ENCODE measurements at places on chromosomes 7 and 10.

DNA sequence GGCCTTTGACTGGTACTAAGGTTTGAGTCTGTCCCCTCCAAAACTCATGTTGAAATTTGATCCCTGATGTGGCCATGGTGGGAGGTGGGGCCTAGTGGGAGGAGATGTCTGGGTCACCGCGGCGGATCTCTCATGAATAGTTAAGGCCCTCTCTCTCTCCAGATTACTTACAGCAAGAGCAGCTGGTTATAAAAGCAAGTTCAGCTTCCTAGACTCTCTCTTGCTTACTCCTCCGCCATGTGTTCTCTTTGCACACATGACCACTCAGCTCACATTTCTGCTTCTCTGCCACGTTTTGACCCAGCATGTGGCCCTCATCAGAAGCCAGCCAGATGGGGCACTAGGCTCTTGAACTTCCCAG lies 29.9 kb upstream of the ZMIZ1 start:
- peak; percentile 74 for DNase-seq

DNA sequence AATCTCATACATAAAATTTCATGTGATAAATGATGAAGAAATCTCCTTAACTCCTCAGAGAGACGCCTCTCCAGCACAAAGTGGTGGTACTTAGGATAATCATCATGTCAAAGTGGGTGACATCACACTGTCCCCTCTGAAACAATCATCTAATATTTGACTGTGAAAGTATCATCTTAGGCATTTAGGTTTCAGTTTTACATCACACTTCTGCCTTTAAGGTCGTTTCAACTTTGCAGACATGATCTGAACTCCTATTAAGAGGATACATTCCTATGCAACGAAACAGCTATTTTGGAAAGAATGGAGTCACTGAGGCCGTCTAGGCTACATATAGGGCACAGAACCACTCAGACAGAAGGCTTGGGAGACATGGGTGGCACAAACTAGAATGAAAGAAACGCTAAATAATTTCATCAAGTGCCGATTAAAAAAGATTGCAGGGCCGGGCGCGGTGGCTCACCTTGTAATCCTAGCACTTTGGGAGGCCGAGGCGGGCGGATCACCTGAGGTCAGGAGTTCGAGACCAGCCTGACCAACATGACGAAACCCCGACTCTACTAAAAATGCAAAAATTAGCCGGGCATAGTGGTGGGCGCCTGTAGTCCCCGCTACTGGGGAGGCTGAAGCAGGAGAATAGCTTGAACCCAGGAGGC lies 2.0 kb downstream of the VOPP1 start:
- no peak for DNase-seq

DNA sequence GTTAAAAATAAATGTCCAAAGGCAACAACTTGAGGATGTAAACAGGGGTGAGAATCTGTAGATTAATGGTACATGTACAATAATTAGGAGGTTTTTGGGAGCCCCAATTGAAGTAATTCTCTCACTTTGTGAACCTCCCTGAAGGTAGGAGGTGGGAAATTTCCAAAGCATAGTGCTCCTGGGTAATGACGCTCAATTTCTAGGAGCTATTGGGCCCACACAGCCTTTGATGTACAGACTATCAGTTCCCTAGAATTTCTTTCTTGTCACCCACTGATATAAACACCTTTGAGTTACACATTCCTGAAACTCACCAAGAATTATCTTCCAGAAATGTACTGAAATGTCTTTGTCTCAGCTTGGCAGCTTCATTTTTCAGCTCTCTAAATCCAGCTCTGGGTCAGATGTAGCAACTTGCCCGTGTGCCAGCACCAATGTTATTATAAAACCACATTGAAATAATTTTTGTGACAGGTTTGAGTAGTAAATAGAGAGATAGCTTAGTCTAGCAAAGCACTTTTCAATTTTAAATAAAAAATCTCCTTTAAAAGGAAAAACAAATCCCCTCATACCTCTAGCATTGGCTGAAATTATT lies 36.6 kb upstream of the GALNT17 start:
- no peak for DNase-seq

- no peak for DNase-seq
Measured at GRCh38 chr10:84837041-84837812, 508.8 kb downstream of the CCSER2 start.

DNA sequence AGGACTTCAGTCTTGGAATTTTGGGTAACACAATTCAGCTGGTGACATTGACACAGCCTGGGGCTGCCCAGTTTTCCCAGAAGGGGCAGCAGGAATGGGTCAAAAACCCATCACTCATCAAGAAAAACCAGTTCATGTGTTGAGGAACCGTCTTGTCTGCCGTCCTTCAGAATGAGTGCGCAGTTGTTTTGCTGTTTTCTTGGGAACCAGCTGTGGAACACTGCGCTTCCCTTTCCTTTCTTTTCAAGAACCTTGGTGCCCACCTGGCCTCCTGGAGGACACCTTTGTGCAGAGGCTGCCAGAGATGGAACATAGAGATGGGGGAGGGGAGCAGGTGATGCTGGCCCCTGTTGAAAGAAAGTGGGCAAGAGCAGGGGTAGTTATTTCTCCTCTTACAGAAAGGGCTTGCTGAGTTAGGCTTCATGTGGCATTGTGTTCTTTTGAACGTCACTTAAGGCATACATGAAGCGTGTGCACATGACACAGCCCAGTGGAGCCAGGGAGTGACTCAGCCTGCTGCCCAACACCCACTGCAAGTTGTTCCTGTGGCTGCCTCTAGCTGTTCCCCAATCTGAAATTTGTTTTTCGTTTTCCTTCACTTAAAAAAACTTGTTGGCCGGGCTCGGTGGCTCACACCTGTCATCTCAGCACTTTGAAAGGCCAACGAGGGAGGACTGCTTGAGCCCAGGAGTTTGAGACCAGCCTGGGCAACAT lies 87.4 kb upstream of the TNS3 start:
- no peak for DNase-seq

DNA sequence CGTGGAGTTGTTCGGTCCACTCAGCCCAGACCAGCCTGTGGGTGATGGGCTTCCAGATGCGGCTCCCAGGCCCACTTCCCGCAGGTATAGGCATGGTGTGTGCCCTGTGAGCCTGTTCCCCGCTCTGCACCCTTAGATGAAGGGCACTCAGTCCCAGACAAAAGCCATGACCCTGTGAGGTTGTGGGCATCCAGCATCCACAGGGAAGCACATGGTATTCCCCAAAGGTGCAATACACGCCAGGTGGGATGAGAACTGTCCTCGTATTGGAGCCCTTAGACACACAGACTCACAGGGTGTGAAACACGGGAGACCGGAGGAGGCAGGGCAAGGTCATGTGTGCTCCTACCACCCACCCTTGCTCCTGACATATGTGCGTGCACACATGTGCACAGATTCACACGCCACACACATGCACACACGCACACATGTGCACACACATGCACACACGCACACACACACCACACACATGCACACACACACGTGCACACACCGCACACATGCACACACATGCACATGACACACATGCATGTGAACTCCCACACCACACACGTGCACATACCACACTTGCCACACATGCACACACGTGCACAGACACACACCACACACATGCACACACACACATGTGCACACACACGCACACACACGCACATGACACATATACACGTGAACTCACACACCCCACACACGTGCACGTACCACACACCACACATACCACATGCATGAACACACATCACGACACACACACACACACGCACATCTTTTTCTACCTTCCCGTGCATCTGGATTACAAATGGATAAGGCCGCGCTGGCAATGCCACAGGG lies 319.4 kb downstream of the WDR37 start:
- peak; percentile 1 for DNase-seq
